ENCODE measurements at places on chromosomes 4 and X. TPM values are rescaled to one million over a fixed set of nuclear protein-coding genes. Genes with fewer than 3 reads are reported as not detected.

DNA sequence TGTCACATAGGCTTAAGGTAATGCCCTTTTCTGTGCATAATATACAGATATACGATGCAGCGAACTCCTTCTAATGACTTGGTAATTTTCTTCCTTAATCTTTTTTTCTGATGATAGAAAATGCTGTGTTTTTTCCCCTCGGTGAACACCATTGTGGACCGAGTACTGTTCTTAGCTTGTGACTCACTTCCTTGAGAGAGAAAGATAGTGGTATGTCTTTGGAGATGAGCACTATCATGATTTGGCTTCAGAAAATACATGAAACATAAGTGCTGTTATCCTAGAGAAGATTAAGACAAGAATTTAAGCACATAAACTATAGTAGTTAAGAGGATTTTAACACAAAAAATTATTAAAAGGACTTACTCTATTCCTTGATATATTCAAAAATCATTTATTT, 63.9 kb downstream of the RS1 start:
- H3K27ac ChIP-seq: no peak overlapping the region
- no peak overlapping the region for H3K4me3 ChIP-seq
- H3K36me3 ChIP-seq: peaks cover 3% of the 10 kb centered on the region
- no peaks in the 10 kb centered on the region for H3K27me3 ChIP-seq

DNA sequence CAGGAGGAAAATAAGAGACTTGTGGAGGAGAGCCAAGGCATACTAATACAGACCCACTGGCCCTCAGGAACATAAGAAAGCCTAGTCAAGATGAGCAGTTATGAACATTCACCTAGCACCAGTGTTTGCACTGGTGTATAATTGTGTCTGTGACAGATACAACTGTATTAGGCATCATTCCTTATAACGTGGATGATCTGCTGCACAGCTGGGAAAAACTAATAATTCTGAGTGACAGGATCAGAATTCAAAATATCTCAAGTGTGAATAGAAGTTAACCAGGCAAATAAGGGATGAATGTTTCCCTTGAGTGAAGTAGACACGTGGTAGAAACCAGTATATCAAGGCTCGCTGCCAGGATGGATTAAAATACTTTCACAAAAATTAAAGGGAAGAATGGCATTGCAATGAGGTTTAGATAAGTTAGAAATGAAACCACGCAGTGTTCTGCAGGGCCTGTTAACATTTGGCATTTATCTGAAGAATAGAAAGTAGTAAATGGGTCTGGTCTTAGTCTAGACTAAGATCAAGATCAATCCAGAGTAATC, 325.9 kb downstream of the EPHA5 start:
- H3K27me3 ChIP-seq: peaks cover 4% of the 10 kb centered on the region
- no peaks in the 10 kb centered on the region for H3K36me3 ChIP-seq
- H3K27ac ChIP-seq: no peak overlapping the region
- no peak for DNase-seq
- H3K4me1 ChIP-seq: no peaks in the 10 kb centered on the region

- H3K36me3 ChIP-seq: no peaks in the 10 kb centered on the region
- peak; percentile 73 for DNase-seq
- H3K27me3 ChIP-seq: peaks cover 18% of the 10 kb centered on the region
- H3K4me1 ChIP-seq: peaks cover 9% of the 10 kb centered on the region
Measured at GRCh38 chr4:112704991-112705845, 68.3 kb downstream of the LARP7 start.

DNA sequence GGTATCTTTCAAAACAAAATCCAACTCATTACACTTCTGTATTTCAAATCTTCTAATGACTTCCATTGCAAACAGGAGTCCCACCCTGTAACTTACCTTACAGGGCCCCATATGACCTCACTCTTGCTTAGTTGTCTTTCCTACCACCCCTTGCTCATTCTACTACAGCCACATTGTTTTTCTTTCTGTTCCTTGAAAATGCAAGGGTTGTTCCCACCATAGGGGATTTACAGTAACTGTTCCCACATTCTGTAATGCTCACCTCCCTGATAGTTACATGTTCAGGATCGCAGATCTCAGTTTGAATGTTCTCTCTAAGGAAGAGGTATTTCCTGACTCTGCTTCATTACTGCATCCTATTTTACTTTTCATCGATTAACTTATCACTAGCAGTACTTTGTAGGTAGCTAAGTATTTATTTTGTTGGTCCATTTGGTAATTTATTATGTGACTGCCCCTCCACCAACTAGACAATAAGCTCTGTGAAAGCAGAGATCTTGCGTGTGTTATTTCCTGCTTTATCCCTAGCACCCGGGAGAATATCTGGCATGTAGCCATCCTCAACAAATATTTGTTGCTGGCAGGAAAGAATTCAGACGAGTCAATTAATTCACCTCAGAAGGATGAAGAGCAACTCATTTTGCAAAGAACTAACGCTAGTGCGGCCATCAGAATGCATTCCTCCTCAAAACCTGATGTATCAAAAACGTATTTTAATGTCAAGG, 21.4 kb downstream of the MAOB start:
- H3K4me1 ChIP-seq: no peaks in the 10 kb centered on the region
- DNase-seq: no peak
- no peak overlapping the region for H3K27ac ChIP-seq
- no peak overlapping the region for H3K4me3 ChIP-seq
- no peaks in the 10 kb centered on the region for H3K27me3 ChIP-seq
- H3K36me3 ChIP-seq: no peaks in the 10 kb centered on the region

DNA sequence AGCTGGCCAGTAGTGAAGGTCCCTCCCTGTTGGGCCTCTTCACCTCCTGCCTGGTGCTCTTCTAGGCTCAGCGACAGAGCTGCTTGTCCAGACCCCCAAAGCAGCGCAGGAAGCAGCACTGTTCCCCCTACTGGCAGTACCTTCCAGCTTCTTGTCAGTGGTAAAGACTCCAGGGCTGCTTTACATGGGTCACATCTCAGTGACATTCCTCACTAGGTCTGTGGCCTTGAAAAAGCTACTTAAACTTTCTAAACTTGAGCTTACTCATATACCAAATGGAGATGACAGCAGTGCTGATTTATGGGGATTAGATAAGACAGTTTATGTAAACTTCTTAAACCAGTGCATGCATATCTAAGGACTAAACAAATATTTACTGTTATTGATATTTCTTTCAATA, 117.3 kb downstream of the FAT4 start:
- H3K36me3 ChIP-seq: no peaks in the 10 kb centered on the region
- H3K27ac ChIP-seq: no peak overlapping the region
- H3K4me1 ChIP-seq: no peaks in the 10 kb centered on the region
- H3K4me3 ChIP-seq: no peak overlapping the region
- no peak for DNase-seq

DNA sequence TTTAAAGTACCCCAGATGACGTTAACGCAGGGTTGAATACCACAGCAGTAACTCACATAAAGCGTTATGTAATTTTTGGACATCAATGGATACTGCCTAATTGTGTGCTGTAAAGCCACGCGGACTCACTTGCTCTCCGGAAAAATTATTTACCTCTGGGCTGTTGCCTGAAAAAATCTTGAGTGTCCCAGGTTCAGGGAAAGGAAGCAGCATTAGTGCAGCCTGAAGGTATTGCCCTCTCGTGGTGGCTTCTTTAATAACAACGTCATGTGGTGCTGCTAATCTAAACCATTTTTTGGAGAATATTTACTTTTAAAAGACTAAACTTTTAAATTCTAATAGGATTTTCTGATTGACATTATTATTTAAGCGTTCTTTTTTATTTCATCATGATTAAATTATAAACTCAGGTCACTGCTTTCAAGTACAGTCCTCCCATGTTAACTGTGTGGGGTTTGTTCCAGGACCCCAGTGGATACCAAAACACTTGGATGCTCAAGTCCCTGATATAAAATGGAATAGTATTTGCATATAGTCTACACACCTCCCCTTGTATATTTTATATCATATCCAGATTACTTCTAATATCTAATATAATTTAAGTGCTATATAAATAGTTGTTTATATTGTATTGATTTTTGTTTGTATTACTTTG, 384.8 kb downstream of the FAM133A start:
- H3K27ac ChIP-seq: no peak overlapping the region
- H3K4me3 ChIP-seq: no peak overlapping the region

The PPP1R2C gene
- not detected for total RNA-seq

The ADAMTS3 gene
- total RNA-seq: 0.10 TPM

The ADH1B gene
- not detected for total RNA-seq

The ZAR1 gene
- 0.49 TPM for total RNA-seq

Data from glutamatergic neuron (in vitro differentiated cells).